Mononuclear cell (primary cell): ENCODE measurements at places on chromosomes 16 and 17. TPM values are rescaled to one million over a fixed set of nuclear protein-coding genes. Genes with fewer than 3 reads are reported as not detected.

Gene KRTAP4-9
- total RNA-seq, result not detected

Gene CAVIN1
- 0.21 TPM for total RNA-seq

Gene KREMEN2
- total RNA-seq, result not detected

Gene MYLK3
- total RNA-seq, result 0.10 TPM

Gene KRT20
- total RNA-seq, result not detected

Gene HSF4
- 2.7 TPM for total RNA-seq

Gene VAT1L
- 0.10 TPM for total RNA-seq

Gene TNFSF13
- 44.9 TPM for total RNA-seq

Gene RCVRN
- 0.10 TPM for total RNA-seq

Gene MT1M
- not detected for total RNA-seq

Gene SYCE1L
- total RNA-seq, result 0.52 TPM

Gene BCO1
- not detected for total RNA-seq

Gene PIK3R5
- total RNA-seq, result 184 TPM

Gene DOC2B
- total RNA-seq, result 0.10 TPM

Gene SEZ6
- total RNA-seq, result 0.94 TPM

Gene PRAC1
- not detected for total RNA-seq

Gene SDR42E2
- 0.52 TPM for total RNA-seq

Gene ST3GAL2
- total RNA-seq, result 18.5 TPM

Gene CCR7
- 131 TPM for total RNA-seq

Gene SENP3
- total RNA-seq, result 33.1 TPM

Gene HBZ
- total RNA-seq, result not detected

Gene TPPP3
- total RNA-seq, result 5.6 TPM

Gene ETV4
- not detected for total RNA-seq

Gene CACNA1H
- 0.52 TPM for total RNA-seq

Gene KCNG4
- not detected for total RNA-seq

Gene SLC12A3
- 0.10 TPM for total RNA-seq

Gene TBC1D3G
- total RNA-seq, result not detected

Gene KIFC3
- 5.8 TPM for total RNA-seq
